ENCODE measurements at places on chromosomes 4 and X.

DNA sequence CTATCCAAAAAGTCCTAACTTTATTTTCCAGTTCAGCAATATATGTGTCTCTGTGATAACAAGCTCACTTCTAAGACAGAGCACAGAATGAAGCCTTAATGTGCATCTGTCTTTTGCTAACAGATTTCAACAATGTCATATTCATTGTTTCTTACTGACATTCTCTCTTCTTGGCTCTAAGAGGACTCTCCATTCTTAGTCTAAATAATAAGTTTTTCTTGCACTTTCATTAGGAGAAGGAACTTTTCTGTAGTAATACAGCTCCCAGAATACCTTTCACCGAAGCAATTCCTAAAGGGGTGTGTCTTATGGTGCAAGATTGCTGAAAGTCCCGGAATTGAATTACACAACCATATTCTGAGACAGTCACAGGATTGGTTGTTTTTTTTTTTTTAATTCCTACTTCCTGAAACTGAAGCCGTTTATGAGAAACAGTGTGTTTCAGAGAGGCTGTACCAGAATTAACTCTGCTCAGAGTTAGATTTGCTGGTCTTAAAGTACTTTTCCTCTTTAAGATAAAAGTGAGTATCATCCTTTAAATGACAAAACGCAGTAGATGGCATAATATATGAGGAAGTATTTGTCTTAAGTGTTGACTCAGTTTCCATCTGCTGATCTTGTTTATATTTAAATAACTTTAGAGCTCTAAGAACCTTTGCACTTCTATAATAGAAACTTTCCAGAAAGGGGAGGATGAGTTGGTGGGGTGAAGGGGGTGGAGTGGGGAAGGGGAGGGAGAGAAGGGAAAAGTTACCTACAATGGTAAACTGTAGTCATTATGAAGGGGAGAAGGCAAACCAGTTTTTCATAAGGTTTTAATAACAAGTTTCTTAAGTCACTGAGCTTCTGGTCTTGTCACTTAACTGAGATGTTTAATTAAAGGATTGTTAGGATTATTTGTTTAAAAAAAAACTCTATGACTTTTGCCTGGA lies at the start of gene ALPK1:
Gene ALPK1 (plus strand): TSS at position 421 of the 932 bp plus-strand sequence.
- no peak for DNase-seq

- no peak for DNase-seq
Observed at GRCh38 chrX:115504167-115504566, 56.8 kb upstream of the PLS3 start.

GRCh38 chr4:185513489-185514181 lies 21.7 kb downstream of the PDLIM3 start:
- DNase-seq = peak; percentile 23

DNA sequence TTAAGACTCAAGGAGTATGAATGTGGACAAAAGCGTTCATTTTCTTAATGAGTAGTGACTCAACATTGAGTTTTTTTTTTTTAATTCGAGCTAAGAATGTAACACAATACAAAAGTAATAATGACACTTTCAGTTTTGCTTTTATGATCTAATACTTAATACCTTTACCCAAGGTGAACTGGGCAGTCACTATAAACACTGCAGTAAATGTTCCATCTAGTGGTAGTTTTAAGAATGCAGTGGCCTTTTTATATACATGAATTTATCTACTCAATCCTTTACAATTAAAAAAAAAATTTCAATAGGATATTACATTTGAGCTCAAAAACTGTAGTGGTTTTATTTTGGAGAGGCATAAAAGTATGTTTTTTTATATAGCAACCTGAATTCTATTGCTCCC lies 33.9 kb downstream of the PDK3 start:
- DNase-seq = no peak

DNA sequence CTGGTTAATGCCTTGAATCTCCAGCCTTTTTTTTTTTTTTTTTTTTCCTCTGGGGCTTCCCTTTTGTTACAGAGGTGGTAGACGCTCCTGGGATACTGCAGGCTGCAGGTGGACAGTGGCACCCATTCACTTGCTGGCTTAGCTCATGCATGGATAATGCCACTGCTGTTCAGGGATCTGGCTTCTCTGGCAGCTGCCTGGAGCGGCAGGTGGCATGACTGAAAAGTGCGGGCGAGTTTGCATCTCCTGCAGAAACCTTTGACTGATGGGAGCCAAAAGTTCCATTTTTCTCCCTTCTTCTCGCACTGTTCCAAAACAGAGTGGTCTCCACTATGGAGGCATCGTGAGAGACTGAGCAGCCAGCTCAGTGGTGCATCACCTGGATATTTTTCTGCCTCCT lies 5.9 kb upstream of the STIM2 start:
- no peak for DNase-seq

GRCh38 chrX:46812445-46812844 lies 24.4 kb upstream of the RP2 start:
- DNase-seq = no peak

GRCh38 chrX:39002466-39002865 lies 201.2 kb downstream of the MID1IP1 start:
- no peak for DNase-seq

DNA sequence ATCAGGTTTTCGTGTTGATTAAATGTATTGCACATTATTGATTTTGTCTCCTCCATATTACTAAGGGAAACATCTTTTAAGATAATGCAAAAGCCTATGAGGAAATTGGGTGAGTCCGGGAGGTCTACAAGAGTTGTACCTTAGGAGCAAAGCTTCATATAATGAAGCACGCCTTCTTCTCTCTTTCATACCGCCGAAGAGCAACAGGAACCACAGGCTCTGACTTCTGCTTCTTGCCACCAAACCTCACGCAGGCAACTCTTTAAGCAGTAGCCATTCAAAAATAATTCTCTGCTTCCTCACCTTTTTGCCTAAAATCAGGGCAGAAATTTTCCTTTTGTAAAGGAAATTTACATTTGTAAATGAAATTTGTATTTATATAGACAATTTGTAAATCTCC lies 139.6 kb downstream of the SPRY1 start:
- no peak for DNase-seq

DNA sequence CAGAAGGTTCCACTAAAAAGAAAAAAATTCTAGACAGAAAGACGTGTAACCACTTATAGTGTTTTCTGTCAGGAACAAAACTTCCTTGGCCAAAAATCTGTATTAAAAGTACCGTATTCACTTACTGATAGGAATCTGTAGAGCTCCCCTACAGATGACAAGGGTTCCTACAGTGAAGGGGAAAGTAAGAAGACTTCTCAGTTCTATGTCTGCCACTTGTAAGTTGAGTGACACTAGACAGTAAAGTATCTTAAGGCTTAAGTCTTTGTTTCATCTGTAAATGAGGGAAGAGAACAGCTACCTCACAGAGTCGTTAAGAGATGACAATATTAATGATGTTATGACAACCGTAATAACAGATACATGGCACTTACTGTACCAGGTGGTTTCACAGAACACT lies 3.3 kb downstream of the COQ2 start:
- no peak for DNase-seq

- DNase-seq = no peak
Observed at GRCh38 chr4:33616121-33616520, 2628.2 kb downstream of the ARAP2 start.

DNA sequence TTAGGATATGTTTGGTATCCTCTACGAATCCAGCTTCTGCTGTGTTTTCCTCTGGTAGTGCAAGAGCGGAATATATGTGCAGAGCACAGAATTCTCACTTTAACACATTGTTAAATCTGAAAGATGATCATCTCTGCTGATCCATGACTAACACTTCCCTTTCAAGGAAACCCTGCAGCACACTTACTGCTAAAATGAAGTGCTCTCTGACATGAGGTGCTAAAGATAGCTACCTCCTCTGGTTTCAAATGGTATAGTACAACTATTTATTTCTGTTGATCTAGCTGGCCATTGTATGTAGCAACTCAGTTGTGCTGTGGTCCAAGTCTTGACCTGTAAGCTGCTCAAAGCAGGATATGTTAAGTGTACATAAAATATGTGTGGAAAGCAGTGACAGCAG lies 162.4 kb upstream of the FMR1 start:
- no peak for DNase-seq

GRCh38 chrX:49878128-49878833 lies 1.0 kb upstream of the USP27X start:
- DNase-seq = no peak

- no peak for DNase-seq
Observed at GRCh38 chr4:90142081-90142480, 14.9 kb downstream of the CCSER1 start.

DNA sequence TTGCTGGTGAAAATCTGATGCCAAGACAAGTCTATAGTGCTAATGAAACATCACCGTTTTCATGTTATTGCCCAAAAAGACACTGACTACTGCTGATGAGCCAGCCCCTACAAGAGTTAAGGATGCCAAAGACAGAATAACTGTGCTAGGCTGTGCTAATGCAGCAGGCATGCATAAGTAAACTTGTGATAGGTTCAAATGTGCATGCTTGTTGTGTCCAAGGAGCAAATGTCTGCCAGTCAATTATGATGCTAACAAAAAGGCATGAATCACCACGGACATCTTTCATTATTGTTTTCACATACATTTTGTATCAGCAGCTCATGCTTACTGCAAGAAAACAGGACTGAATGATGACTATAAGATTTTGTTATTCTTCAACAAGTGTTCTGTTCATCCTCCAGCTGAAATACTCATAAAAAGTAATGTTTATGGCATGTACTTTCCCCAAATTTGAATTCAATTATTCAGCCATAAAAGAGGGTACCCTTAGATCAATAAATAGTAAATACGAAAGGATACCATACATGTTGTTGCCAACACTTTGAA lies 306.9 kb upstream of the ARSJ start:
- DNase-seq = no peak

GRCh38 chr4:17771284-17771908 lies 10.0 kb downstream of the FAM184B start:
- DNase-seq = no peak

DNA sequence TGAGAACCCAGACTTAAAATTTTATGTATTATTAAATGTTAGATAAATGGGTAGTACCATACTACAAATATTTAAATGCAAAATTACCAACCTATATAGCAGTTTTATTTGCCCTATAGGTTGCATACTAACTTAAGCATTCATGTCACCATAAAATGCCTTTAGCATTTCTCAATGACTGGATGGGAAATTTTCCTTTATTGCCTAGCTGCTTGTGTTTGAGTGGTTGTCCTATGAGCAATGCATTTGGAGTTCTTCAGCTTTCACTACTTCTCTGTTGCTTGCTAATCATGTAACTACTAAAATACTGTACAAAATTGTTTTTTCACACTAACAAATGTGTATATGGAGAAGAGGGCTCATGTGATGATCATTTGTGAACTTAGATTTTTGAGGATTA lies 44.2 kb upstream of the CEP135 start:
- no peak for DNase-seq

GRCh38 chrX:13750204-13750603 lies 15.7 kb downstream of the OFD1 start:
- peak; percentile 33 for DNase-seq

DNA sequence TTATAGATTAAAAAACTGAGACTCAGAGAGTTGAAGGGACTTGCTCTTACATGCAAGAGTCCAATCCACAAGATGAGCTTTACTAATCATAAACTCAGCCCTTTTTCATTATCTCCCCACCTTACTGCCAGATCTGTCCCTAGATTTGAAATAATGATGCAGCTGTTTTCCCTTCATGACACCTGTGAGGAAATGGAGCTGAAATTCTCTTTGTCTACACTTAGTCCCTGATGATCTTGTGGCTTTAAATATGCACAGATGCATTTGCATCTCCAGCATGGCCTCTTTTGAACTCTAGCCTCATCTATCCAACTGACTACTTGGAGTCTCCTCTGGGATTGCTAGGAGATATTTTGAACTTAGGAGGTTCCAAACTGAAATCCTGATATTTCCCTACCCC lies 188.9 kb upstream of the AFF2 start:
- DNase-seq = no peak

DNA sequence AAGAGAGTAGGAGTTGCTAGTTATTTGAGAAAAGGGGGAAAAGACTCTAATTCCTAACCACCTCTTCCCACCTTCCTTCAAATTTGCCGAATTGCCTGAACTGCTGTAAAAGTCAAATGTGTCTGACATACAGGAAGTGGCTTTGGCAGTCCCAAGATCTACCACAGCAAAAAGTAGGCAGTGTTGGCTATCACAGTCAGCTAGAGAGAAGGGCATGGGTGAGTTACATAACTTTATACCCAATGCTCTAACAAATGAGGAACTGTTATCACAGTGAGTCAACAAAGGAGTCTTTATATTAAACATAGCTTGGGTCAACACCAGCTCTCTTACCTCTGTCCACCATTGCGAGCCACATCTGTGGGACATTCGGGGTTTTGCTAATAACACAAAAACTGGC lies 2.4 kb upstream of the MBNL3 start:
- peak; percentile 35 for DNase-seq

- no peak for DNase-seq
Observed at GRCh38 chr4:179398414-179398813, 1956.2 kb upstream of the AGA start.

DNA sequence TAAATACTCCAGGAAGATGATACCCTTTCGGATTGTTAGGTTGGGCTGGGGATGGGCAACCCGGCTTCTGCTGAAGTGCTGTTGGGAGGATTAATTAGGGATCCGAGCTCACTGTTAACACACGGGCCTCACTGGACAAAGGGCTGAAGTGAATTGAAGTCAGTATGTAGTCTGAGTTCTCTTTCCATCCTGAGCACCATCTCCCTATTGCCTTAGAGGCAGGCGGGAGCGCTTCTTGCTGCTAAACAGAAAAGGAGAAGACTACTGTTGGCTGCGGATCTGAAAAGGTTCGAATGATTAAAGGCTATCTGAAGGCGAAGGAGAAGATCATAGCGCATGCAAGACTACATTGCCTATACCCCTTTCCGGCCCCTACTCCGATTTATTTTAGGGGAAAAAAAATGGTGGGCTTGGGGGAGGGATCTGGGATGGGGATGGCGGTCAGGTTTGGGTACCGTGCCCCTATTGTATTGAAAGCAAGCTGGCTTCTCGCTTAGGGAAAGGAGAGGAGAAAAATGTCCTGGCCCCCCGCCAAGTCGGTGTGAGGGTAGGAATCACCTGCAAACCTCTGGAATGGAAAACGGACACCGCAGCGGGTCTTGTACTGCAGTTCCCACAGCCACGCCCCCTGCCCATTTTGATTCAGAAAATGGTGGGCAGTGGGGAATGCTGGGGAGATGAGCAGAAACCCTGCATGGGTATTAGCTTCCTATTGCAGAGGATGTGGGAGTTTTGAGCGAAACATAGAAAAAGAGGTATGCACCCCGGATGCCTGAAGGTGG lies 22.3 kb downstream of the MORF4L2 start:
- no peak for DNase-seq

DNA sequence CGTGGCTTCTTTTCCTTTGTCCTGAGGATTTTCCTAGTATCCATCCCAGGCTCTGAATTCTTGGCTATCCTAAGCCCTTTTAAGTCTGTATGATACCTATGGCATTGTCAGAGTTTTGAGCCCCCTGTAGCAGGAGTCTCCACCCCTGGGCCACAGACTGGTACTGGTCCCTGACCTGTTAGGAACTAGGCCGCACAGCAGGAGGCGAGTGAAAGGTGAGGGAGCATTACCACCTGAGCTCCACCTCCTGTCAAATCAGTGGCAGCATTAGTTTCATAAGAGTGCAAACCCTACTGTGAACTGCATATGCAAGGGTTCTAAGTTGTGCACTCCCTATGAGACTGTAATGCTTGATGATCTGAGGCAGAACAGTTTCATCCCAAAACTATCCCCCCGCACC lies 216.1 kb downstream of the RAPGEF2 start:
- DNase-seq = no peak

GRCh38 chr4:98284640-98285046 lies 23.5 kb downstream of the RAP1GDS1 start:
- no peak for DNase-seq
